ENCODE measurements at places on chromosomes 6 and 20. TPM values are rescaled to one million over a fixed set of nuclear protein-coding genes. Genes with fewer than 3 reads are reported as not detected.
A peak's percentile ranks its signal among the peaks of the same experiment; 100 is the strongest.

DNA sequence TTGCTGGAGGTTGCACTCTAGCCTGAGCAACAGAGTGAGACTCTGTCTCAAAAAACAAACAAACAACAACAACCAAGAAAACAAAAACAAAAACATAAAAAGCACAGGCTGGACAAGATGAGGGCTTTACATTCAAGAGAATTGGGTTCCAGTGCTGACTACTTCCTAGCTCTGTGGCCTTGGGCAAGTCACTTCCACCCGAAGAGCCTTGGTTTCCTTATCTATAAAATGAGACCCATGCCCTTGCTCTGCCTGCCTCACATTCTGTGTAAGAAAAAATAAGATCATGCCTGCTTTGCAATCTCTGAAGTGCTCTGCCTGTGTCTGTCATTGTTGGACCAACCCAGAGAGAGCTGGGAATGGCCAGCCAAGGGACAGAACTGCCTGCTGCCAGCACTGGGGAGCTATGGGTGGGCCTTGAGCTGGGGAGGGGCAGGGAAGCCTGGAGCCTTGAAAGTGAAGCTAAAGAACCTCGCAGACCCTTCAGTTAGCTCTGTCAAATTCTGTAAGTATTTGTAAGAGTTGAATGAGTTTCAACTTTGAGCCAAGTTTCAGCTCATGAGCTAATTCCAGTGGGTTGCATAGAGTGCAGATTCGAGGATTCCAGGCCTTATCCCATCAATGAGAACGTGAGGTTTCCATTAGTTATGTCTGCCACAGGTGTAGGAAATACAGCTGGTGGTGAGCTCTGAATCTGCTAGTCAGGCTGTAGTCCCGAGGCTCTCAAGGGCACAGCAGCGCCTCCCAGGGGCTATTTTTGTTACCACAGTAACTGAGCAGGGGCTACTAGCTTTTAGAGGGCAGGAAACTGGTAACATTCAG, 93.2 kb downstream of the DLGAP4 start:
- no peak overlapping the region for H3K27ac ChIP-seq
- H3K4me3 ChIP-seq, result no peak overlapping the region
- peak; percentile 44 for DNase-seq

DNA sequence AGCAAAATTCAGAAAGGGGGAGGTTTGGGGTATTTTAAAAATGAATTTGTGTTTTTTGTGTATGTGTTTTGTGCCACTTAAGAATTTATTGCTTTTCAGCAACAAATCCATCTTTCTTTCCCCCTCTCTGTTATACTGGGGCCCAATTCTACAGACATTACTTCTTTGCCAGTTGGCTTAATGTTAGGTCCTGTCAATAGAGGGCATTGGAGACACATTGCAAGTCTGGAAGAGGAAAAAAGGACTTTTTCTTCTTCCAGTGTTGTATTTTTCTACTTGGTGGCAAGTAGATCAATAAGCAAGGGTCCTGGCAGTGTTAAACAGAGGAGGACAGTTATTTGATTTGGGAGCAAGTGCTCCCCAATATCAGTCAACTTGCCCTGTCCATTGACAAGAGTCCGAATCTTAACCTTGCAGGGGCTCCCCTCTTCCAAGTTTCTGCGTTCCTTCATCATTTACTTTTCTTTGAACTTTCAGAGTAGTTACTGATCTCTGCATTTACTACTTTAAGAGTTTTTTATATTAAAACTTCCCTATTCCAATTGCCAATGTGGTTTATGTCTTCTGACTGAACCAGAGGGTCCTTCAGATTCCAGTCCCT, 23.4 kb downstream of the SCML4 start:
- no peaks in the 10 kb centered on the region for H3K36me3 ChIP-seq
- peaks cover 29% of the 10 kb centered on the region for H3K4me1 ChIP-seq
- no peak overlapping the region for H3K27ac ChIP-seq
- no peak overlapping the region for H3K4me3 ChIP-seq

- H3K36me3 ChIP-seq, result no peaks in the 10 kb centered on the region
- H3K27ac ChIP-seq, result no peak overlapping the region
- H3K27me3 ChIP-seq, result no peaks in the 10 kb centered on the region
- H3K4me3 ChIP-seq, result no peak overlapping the region
- H3K4me1 ChIP-seq, result no peaks in the 10 kb centered on the region
- DNase-seq, result no peak
Observed at GRCh38 chr6:111651185-111652034, 45.7 kb upstream of the TRAF3IP2 start.

PRL gene
- not detected for total RNA-seq

SLC17A1 gene
- total RNA-seq, result not detected

SNX9 gene
- total RNA-seq, result 60.3 TPM

Data from CD8-positive, alpha-beta memory T cell (primary cell).